ENCODE measurements at places on chromosomes 6 and 20.

- no peak for DNase-seq
Observed at GRCh38 chr20:8891039-8891438, 177.8 kb upstream of the PLCB4 start.

GRCh38 chr6:99553888-99554287, 14.6 kb downstream of the CCNC start:
- DNase-seq = no peak

DNA sequence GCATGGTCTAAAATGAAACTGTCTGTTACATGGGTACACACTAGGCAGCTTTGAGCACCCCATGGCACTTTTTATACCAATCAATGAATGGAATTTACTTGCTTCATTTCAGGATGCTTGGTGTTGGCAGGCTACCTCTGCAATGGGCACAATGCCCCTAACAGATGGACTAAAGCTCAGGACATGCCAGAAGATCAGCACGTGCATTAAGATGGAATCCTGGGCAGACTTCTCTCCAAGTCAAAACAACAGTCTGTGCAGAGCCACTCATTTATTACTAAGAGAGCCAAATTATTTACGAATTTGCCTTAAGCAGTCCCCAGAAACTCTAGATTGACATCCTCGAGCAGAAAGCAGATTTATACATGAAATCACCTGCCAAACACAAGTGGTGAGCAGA, 55.8 kb upstream of the SCML4 start:
- DNase-seq = no peak

DNA sequence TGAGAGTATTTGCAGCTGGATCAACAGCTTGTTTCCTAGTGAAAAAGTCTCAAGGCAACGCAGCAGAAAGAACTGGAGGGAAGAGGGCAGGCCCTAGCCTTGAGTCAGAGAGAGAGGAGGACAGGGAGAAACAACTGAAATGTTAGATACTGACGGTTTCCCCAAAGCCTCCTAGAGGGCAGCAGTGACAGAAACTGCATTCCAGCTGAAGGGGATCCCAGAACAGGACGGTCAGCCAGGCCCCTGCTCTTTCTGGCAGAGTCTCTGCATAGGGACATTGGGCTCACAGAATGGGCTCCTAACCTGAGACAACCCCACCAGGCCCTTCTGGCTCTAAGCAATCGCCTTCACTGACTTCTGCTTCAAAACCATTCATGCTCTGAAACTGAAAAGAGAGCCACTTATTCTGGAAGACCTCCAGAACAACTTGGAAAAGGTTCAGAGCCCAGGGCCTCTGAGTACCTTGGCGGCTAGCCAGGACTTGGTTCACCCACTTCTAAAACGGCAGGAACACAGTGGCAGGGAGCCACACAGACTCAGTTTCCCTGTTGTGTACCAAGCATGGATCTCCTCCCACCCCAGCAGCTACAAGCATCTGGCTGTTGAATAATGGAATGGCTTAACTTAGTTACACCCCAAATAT, 72.9 kb downstream of the PSMB1 start:
- no peak for DNase-seq

GRCh38 chr6:152164957-152165356, 357.5 kb downstream of the ESR1 start:
- no peak for DNase-seq

Measured in thoracic aorta (tissue), 2 donors.